ENCODE measurements at places on chromosomes 16 and 17.

- DNase-seq, result peak; percentile 81
These were observed 159.4 kb upstream of the CHMP6 start for GRCh38 chr17:80832266-80832676.

DNA sequence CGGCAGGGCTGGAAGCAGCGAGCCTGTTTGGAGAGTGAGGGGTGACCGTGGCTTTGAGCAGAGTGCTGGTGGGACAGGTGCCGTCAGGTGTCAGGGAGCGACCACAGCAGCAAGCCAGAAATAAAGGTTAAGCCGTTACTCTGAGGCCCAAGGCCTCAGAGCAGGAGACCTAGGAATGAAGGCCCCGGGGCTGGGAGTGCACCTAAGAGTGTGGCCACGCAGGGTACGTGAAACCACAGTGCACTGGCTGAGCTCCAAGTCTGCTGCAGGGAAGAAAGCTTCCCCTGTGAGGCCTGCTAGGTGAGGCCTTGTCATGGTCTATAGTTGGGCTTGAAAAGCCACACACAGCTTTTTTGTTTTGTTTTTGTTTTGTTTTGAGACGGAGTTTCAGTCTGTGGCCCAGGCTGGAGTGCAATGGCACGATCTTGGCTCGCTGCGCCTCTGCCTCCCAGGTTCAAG is 8.7 kb downstream of the CLUAP1 start:
- DNase-seq, result no peak

GRCh38 chr16:67006930-67007658 is 18.7 kb downstream of the CES4A start:
- DNase-seq, result peak; percentile 40

- peak; percentile 68 for DNase-seq
These were observed 956 bp upstream of the IST1 start for GRCh38 chr16:71894229-71894920.

- peak; percentile 60 for DNase-seq
These were observed 987 bp downstream of the SLC16A5 start for GRCh38 chr17:75088465-75089417.

DNA sequence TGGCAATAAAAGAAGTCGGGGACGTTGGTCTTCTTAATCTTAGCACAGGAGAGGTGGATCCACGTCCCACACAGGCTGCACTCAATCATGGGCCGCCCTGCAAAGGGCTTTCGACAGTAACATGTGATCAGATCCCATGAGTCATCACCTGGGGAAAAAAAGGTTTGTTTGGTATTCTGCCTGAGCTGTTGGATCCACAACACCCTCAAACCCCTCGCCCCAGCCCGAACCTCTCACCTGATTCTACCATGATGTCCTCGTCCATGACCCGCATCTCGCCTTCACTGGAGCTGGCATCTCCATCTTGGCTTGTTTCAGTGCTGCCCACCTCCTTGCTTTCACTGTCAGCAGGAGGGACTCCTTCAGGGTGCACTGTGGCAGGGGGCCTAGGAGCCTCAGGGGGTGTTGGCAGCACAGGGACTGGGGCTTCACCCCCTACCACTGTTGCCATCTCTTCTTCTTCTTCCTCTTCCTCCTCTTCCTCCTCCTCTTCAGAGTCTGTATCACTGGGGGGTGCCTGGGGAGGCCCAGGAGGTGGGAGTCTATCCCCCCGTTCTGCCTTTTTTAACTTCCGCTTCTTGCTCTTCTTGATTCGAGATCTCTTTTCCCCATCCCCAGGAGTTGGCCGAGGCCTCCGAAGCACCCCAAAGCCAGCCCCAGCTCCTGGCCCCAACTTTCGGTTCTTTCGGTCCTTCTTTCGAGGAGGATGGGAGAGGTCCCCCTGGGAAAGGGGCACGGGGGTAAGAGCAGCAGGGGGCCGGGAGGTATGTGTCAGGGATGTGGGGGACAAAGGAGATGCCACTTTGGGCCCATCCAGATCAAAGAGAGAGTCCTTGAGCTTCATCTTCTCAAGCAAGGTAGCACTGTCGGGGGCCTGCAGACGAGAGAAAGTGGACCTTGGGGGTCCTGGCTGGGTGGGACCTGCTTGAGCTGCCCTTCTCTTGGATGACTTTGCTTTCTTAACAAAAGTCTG is 1.7 kb upstream of the DVL2 start:
- peak; percentile 67 for DNase-seq

DNA sequence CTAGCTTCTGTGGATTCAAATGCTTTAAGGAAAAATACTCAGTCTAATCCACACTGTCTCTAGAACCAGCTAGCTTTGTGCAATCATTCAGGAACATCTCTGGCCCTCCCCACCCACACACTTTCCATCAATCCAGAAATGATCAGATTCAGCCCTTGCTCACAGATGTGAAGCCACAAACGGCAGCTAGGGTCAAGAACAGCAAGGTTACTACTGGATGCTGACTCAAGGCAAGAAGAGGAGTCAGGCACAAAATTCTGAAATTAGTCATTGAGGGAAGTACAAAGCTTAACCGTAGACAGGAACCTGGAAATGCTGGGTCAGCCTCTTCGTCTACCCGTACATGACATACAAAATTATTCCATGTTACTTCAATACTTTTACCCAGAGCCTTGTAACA is 174.6 kb downstream of the CDH13 start:
- DNase-seq, result peak; percentile 82

- DNase-seq, result peak; percentile 84
These were observed 46.3 kb downstream of the PRKCA start for GRCh38 chr17:66348584-66349165.

GRCh38 chr16:29311461-29312344 is 94.8 kb downstream of the NPIPB11 start:
- DNase-seq, result no peak

DNA sequence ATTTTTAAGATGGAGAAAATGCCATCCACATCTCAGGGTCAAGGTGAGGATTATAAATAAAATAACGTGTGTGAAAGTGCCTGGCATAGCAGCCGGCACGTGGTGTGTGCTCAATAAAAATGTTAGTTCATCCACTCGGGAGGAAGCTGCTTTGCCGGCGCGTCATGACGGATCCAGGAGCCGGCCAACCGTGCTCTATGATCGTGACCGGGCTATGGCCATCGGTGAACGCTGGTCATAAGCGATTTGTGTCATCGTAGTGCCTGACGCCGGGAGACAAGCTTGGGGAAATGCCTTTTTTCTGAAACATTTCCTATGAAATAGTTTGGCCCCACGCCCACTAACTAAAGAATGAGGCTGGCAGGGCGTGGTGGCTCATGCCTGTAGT is 74.0 kb downstream of the CMC2 start:
- DNase-seq, result peak; percentile 92

GRCh38 chr17:50264263-50265113 is 9.8 kb upstream of the TMEM92 start:
- DNase-seq, result peak; percentile 67

- no peak for DNase-seq
These were observed 18.3 kb upstream of the ABCA3 start for GRCh38 chr16:2358811-2359210.

DNA sequence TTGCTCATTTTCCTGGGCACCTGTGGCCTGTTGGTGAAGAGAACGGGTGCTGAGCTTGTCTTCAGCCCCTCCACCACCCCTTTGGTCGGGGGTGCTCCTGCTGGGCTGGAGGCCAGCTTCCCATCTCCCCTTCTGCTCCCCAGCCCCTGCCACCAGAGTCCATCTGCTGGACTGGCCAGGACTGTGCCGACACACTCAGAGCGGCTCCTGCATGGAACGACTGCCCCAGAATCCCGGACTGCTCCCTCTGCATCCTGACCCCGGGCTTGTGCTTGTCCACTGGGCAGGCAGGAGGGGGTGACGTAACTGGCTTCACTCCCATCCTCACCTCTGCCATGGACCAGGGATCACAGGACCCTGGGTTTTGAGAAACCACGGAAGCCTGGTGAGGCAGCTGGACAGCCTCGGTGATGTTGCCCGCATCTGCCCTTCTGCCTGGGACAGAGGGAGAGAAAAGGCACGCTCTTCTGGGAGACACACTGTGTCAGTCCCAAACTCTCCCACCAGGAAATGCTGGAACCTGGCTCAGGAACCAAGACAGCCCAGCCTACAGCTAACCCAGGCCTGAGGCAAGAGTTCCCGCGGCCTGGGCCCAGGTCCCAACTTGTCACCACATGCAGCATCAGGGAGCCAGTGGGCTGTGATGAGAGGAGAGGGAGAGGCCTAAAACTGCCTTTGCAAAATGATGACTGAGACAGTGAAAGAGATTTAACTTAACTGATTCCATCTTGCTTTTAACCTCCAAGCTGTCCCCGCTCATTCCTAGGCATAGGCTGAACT is 16.1 kb upstream of the GSDMA start:
- no peak for DNase-seq

GRCh38 chr16:14629612-14629918 is 495 bp downstream of the PARN start:
- DNase-seq, result no peak

- no peak for DNase-seq
These were observed 301.1 kb downstream of the IRF8 start for GRCh38 chr16:86199871-86200695.

DNA sequence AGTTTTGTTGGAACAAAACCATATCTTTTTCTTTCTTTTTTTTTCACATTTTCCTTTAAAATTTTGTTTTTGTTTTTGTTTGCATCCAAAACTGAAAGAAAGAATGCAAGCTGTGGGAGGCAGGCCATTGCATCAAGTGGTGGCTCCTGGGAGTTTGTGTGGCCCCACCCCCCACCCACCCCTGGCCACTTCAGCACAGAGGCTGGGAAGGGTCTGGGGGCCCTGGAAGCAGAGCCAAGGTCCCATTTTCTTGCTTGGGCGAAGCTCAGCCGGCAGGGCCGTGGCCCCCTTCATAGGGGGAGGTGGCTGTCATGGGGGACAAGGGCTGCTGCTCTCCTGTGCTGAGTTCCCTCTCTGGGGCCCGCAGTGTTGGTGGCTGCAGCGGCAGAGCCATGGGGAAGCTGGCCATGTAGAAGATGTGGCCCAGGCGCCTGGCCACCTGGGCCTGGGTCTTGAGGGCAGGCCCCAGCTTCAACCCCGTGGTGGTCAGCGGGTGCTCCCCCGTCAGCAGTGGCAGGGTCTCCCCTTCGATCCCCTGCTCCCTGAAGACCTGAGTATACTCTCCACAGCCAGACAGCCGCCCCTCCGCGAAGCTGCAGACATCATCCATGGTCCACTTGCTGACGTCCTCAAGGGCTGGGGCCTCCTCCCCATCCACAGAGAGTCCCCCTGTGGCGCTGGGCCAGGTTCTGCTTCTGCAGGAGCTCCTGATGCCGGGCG is 19.8 kb downstream of the PAFAH1B1 start:
- no peak for DNase-seq

DNA sequence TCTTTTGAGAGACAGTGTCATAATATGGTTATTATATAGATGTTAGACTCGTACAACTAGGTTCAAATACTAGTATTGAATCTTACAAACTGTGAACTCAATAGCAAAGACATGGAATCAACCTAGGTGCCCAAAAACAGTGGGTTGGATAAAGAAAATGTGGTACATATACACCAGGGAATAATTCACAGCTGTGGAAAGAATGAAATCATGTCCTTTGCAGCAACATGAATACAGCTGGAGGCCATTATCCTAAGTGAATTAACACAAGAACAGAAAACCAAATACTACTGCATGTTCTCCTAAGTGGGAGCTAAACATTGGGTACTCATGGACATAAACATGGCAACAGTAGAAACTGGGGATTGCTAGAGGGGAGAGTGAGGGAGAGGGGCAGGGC is 8.1 kb downstream of the PHKB start:
- DNase-seq, result no peak

DNA sequence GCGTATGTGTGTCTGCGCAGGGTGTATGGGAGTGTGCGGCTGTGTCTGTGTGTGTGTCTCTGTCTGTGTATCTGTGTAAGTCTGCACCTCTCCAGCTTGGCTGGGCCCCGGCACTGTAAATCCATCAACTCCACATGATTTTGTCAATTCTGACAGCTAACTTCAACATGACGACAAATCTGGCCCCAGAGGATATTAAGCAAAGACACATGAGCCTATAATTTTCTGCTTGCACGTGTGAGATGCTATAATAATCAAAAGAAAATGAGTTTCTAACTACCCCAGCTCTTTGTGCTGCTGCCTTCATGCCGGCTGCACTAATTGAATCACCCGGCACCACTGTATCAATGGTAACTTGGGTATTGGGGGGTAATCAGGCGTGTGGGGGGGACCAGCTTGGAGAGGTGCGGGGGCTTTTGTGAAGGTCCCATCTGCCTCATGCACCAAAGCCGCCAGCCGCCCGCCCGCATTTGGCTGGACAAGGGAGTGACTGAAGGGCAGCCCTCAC is 57.6 kb upstream of the LHX1 start:
- DNase-seq, result no peak

GRCh38 chr17:8947201-8947600 is 18.3 kb downstream of the PIK3R5 start:
- DNase-seq, result peak; percentile 23

GRCh38 chr17:79778504-79779083 is 646 bp downstream of the CBX2 start:
- DNase-seq, result no peak

GRCh38 chr16:87584271-87584670 is 18.0 kb upstream of the JPH3 start:
- peak; percentile 44 for DNase-seq

GRCh38 chr17:6480303-6480675 is 36.0 kb downstream of the PIMREG start:
- no peak for DNase-seq

- peak; percentile 45 for DNase-seq
These were observed 370.0 kb downstream of the CDH11 start for GRCh38 chr16:64751906-64752305.

DNA sequence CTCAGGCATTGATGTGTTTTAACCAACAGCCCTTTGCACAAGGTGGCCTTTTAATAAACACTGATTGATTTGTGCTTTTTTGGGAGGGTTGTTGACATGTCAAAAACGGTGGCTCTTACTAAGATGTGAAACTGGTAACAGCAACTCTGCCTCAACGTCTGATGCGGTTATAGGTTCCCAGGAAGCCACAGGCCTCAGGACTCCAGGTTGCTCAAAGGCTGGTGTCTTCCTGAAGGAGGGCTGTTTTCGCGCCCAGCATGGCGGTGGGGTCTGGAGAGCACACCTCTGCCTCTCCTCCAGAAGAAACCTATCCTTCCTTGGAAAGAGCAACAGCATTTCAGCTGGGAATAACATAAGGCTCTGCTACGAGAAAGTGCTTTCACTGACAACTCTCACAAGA is 187.5 kb downstream of the IRF8 start:
- no peak for DNase-seq

DNA sequence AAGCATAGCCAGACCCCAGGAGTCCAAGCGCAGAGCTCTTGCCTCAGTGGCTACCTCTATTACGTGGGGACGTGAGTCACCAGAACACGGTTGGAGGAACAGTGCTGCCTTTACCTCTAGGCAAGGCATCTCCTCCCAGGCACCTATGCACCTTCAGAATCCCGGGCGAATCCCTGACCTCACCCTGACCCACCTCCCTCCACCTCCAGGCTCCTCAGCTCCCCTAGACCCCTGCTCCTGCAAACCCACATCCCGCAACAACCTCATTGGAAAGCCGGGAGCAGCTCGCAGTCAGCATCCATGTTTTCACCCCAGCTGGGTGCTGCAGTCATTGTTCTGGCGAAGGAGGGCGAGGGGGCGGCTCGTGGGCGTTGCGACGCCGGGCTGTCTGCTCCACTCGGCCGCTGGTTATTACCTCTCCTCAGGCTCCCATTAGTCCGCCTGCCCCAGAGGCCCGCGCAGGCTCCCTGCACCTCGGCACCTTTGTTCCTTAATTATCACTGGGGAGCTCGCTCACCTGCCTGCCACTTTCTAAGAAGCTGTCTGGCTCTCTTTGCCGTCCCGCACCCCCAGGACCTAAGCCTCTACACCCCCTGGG is 24.6 kb upstream of the DLX4 start:
- DNase-seq, result no peak

Measured in fibroblast of mammary gland (primary cell).